ENCODE measurements at places on chromosomes 5 and 9.

GRCh38 chr5:124596595-124597421 is 149.6 kb downstream of the ZNF608 start:
- no peak for DNase-seq

- DNase-seq: no peak
Measured at GRCh38 chr5:168432903-168433302, 53.4 kb upstream of the RARS1 start.

GRCh38 chr5:175464074-175464941 is 14.1 kb upstream of the SFXN1 start:
- DNase-seq: peak; percentile 69

GRCh38 chr5:158819840-158820620 is 279.7 kb downstream of the EBF1 start:
- DNase-seq: no peak

- DNase-seq: no peak
Measured at GRCh38 chr5:147413266-147413665, 96.6 kb downstream of the DPYSL3 start.

GRCh38 chr9:33684831-33685230 is 110.5 kb upstream of the PRSS3 start:
- no peak for DNase-seq

GRCh38 chr5:113124265-113124664 is 147.7 kb downstream of the DCP2 start:
- DNase-seq: no peak

DNA sequence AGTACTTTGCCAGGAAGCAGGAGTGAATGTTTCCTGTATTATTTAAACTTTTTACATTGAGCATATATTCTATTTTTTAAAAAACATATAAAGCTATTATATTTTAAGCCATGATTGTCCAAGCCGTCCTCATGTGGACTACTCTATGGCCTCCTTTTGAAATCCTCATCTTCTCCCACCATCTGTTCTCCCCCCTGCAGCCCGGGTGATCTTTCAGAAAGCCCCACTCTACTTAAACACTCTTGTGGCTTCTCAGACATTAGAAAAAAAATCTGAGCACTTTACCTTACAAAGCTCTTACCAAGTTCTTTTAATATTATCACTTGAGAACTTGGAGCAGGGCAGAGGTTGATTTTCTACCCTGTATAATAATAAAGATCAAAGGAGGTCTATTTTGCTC is 95.4 kb downstream of the CAVIN4 start:
- DNase-seq: no peak

DNA sequence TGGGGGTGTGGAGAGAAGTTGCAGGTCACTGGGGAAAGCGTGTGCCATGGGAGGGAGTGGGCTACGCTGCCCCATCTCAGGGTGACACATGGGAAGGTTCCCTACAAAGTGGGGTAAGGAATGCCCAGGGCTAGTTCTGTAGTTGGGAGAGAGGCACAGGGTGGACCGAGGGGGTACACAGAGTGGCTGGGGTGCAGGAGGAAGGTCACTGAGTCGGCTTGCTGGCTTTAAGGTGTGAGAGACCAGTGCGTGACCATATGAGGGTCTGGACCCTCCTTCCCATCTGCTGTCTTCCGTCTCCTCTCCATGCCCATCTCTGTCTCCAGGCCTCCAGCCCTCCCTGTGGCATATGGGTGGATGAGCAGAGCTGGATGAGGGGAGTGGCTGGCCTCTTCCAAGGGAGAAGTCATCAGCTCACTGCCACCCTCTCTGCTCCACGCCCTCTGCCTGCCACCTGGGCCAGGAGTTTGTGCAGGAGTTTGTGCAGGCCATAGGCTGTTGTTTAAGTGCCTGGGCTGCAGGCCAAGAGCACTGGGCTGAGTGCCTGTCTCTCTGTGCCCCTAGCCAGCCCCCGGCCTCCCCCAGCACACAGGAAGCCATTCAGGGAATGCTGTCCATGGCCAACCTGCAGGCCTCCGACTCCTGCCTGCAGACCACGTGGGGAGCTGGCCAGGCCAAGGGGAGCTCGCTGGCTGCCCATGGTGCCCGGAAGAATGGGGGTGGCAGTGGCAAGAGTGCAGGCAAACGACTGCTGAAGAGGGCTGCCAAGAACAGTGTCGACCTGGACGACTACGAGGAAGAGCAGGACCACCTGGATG is 96.8 kb downstream of the PHF2 start:
- peak; percentile 9 for DNase-seq

Data from activated CD8-positive, alpha-beta memory T cell treated with anti-CD3 and anti-CD28 coated beads, Interleukin-2, amount 50 U/mL, for 4 hours (primary cell).